ENCODE measurements at places on chromosomes 1 and 21. TPM values are rescaled to one million over a fixed set of nuclear protein-coding genes. Genes with fewer than 3 reads are reported as not detected.

The RNF186 gene
- total RNA-seq, result 0.44 TPM

The ADAM30 gene
- total RNA-seq, result not detected

The SLC35E2B gene
- total RNA-seq, result 96.4 TPM

The GPA33 gene
- 0.16 TPM for total RNA-seq

The CATSPERE gene
- total RNA-seq, result 2.0 TPM

The CADM3 gene
- 5.2 TPM for total RNA-seq

The UAP1 gene
- 128 TPM for total RNA-seq

The IQGAP3 gene
- total RNA-seq, result 1.4 TPM

The KIAA1614 gene
- 9.1 TPM for total RNA-seq

The RNU1-3 gene
- total RNA-seq, result under 0.01 TPM

The IFNLR1 gene
- total RNA-seq, result 10.7 TPM

The DENND2D gene
- total RNA-seq, result 34.4 TPM

The ADAMTS4 gene
- 24.6 TPM for total RNA-seq

The RRP1B gene
- 22.6 TPM for total RNA-seq

The CYP4Z1 gene
- 16.2 TPM for total RNA-seq

DNA sequence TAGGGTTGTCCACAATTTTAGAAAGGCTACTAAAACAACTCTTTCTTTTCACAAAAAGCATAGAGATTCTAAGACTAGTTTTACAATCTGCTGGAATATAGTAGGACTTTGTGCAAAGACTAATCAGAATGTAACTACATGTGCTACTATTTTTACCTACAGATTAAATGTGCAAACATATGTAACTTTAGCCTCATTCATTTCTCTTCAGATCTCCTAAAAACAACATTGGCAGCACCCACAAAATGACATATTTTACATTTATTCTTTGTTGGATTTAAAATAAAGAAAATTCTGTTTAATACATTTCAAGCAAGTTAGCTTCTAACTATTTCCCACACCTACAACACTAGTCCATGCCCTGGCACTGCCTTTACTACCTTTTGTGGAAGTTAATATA lies 292.2 kb downstream of the AKT3 start:
- no peak for DNase-seq

DNA sequence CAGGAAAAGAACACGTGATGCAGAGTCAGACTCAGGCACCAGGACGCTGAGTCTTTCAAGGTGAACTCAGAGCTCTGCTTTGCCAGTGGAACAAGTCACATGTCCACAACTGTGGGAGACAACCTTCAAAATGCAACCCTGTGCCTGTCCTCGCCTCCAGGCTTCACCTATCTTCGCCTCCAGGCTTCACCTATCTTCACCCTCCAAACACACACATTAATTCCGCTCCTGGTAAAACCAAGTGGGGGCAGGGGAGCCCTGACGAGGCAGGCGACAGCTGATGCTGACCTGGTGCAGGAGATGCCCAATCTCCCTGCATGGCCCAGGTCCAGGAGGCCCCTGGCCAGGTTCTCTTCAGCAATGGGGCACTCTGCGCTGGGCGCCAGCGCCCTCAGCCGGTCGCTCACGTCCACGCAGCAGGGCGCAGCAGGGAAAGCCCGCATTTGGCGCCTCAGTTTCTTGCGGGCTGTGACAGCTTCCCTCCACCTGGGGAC lies 28.0 kb upstream of the LSS start:
- DNase-seq, result no peak

- DNase-seq, result no peak
Measured at GRCh38 chr1:22870201-22870871, 102.3 kb downstream of the LACTBL1 start.

GRCh38 chr1:26734501-26735058 lies 38.8 kb downstream of the ARID1A start:
- DNase-seq, result no peak

GRCh38 chr1:151593730-151594129 lies 18.1 kb upstream of the SNX27 start:
- DNase-seq, result no peak

DNA sequence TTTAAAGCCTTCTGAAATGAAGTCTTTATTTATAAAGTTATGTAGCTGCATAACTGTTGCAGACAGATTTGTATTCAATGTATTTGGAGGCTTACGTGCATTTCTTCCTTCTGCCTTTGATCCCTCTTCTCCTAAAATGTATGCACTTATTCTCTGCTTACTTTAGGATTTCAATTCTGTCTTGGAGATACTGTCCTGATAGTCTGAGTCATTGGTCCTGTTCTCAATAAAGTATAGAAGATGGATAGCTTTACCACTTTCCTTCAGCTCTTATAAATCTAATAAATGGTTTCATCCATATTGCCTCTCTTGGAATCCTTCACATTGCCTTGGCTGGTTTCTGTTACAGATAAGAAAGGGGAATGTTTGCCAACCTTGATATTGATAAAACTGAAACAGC lies 430.1 kb upstream of the CAMK1G start:
- no peak for DNase-seq

DNA sequence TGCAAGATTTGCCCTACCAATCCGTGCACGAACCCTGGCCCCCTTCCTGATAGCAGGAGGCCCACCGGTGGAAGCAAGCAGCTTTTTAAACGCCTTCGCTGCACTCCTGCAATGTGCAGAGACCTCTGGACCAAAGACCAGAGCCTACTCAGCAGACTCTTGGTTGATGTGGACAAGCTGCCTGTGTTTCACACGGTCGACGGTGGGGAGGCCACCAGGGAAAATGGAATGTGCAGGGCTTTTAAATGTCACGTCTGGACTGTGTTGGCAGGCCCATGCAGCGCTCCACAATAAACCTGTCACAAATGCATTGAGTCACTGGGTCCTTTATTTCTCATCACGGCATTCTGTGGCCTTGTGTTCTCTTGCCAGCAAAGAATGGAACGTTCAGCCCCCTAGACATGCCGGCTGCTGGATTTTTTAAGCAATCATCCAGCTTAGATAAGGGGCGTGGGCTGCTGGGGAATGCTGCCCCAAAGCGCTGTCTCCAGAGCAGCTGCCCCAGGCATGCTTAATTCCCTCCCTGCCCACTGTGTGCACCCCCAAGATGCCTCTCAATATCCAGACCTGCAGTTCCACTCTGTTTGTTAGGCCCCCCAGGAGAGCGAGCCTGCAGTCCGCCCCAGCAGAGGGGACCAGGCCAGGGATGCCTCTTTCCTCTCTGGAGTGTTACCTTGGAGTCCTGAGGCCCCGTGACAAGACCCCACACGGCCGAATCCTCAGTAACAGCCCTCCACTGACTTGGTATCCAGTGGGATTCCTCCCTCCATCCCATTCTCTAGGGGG lies 71.3 kb downstream of the ATP5PO start:
- DNase-seq, result no peak

DNA sequence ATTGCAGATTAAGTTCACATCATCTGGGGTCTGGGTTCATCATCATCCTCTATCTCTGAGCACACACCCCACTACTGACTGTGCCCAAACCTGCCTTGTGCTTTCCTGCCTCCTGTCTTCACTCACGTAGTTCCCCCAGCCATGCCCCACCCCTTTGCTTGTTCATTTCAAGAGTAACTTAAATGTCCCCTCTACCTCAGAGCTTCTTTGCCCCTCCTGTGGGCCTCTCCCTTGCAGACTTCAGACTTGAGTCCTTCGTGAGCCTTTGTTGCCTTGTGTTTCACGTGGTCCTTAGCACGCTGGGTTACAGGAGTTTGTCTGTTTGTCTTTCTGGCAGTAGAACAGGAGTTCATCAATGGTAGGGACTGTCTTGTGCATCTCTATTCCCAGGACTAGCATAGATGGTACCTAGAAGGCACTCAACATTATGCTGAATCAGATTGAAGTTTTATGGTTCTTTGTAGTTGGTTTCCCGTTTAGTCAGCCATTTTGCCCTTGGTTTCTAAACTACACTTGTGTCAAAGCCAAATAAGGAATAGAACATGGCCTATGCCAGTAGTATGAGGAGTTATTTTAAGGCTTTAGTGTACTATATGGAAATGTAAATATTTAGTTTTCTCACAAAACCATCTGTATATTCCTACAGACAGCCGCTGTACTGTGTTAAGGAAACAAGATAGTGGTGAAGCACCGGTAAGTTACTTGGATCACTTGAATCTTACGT lies 86.2 kb downstream of the TTC3 start:
- no peak for DNase-seq

GRCh38 chr1:206895325-206895724 lies 1.9 kb upstream of the IL24 start:
- DNase-seq, result peak; percentile 58

DNA sequence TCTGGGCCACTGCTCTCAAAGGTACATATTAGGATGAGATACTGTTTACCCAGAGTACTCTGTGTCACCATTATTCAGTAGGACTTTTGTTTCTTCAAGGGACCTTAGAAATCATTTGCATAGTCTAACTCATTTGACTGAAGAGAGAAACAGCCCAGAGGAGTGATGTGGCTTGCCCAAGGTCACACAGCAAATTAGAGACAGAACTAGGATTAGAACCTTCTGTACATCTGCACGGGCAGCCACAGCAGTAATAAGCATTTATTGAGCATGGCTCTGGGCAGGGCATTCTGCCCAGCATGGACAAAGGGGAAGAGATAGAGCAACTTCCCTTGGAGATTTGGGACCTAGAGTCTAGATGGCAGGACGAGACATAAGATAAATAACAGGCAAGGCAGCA lies 5.7 kb upstream of the NHLH1 start:
- DNase-seq, result no peak

- DNase-seq, result no peak
Measured at GRCh38 chr1:155022927-155023236, 10.7 kb downstream of the DCST2 start.

GRCh38 chr1:215958841-215959240 lies 391.7 kb downstream of the KCTD3 start:
- no peak for DNase-seq

GRCh38 chr1:17214876-17215544 lies 10.1 kb downstream of the PADI1 start:
- DNase-seq, result no peak

DNA sequence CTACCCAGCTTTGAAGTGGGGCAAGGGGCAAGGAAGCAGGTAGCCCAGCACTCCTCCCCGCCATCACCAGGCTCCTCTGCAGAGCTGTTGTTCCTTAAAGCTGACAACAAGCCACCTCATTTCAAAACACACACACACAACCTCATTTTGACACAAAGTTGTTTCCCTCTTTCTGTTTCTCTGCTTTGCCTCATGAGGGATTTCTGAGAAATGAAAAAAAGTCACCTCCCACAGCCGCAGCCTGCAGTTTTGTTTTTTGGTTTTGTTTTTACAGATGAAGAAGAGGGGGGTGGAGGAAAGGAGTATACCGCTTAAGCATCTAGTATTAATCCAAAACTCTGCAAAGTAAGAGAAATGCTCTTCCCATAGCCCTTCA lies 12.1 kb downstream of the MCL1 start:
- peak; percentile 25 for DNase-seq

DNA sequence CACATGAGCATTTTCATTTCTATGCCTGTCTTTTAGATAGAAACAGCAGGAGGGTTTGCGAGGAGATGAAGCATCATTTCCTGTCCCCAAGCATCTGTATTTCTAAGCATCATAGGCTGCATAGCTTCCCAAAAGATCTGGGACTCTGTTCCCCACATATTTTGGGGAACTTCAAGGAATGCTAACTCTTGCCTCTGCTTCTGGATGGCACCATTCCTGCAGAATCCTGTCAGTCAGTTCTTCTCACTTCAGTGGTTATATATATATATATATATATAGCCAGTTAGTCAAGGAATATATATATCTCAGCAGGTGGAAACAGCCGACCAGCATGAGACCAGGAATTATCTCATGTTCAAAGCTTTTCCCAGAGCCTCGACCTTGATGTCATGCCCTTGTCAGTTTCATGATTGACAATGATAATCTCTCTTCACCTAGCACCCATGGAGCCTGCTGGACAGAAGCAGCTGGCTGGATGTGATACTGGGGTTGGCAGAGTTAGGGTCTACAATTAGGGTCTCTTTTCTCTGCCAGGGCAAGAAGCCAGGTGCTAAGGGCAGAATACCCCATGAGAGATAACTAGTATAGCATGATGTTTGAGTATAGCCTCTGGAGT lies 2.4 kb downstream of the PFKFB2 start:
- DNase-seq, result no peak

DNA sequence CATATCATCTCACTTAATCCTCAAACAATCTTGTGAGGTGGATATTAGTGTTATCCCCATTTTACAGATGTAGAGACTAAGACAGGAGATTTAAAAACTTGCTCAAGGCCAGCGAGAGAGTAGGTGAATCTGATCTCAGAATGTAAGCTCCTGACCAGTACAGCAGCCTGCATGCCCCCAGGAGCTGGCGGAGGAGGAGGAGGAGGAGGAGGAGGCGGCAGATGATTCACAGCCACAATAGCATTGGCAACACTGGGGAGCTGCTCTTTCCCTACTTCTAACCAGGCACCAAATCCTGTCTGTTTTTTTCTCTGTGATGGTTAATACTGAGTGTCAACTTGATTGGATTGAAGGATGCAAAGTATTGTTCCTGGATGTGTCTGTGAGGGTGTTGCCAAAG lies 243.2 kb downstream of the ATG4C start:
- DNase-seq, result no peak

DNA sequence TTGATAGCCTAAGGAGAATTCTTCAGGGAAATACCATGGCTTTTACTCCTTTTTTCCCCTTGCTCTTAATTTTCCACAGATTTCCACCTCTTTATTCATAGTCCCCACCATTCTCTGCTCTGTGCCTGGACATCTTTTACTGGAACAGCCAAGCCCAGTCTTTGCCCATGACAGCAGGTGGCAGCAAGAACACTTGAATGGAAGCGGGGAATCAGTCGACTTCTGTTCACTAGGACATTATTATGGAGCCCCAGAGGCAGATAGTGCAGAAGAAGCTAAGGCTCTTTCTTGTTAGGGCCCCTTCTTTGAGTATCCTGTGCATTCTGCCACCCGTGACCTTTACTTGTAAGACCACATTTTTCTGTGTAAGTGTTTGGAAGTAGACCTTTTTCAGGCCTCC lies 6.3 kb downstream of the OR14I1 start:
- DNase-seq, result no peak

- DNase-seq, result no peak
Measured at GRCh38 chr1:239361403-239361802, 25.0 kb upstream of the CHRM3 start.

DNA sequence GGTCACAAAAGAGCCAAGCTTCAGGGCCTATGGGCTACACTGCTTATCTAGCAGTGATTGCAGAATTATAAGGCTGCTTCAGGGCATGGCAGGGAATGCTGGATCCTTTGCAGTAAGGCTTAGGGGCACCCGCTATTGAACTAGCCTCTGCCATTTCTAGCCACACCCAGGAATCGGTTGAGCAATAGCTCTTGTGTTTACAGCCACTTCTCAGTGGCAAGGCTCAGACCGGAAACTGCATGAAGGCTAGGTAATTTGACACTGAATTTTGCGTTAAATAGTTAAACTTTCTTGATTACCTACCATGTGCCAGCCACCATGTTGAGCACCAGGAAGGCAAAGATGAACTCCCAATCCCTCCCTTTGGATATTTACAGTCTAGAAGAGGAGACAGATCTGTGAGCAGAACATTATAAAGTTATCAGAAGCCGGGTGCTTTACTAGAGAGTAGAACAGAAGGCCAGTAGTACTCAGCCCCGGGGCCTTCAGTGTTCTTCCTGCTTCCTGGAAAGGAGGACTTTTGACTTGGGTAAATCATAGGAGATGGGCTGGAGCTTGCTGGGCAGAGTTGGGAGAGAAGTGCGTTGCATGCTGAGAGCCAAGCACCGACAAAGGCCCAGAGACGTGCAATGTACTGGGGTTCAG lies 98.6 kb upstream of the LPGAT1 start:
- DNase-seq, result peak; percentile 50

GRCh38 chr1:27966402-27967105 lies 6.8 kb downstream of the XKR8 start:
- DNase-seq, result peak; percentile 40

- no peak for DNase-seq
Measured at GRCh38 chr1:199265319-199265718, 626.5 kb downstream of the PTPRC start.
